ENCODE measurements at places on chromosomes 3 and 15.

DNA sequence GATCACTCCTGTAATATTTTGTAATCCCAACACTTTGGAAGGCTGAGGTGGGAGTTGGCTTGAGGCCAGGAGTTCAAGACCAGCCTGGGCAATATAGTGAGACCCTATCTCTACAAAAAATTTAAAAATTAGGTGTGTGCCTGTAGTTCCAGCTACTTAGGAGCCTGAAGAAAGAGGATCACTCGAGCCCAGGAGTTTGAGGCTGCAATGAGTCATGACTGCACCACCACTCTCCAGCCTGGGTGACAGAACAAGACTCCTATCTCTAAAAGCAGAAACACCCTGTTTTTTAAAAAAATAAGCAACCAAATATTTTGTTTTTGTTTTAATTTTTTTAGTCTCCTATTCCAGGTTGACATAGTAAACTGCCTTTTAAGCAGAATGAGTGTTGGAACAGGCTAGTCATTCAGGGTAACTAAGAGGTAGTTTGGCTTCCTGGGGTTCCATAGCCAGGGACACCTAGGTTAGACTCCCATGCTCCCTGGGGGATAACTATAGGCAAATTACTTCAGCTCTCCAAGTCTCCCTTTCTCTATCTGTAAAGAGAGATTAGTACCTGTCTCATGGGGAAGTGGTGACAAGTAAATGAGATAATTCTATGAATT lies 114.6 kb upstream of the C15orf61 start:
- DNase-seq = no peak

- DNase-seq = no peak
These were observed 245.0 kb downstream of the UACA start for GRCh38 chr15:70518201-70519003.

DNA sequence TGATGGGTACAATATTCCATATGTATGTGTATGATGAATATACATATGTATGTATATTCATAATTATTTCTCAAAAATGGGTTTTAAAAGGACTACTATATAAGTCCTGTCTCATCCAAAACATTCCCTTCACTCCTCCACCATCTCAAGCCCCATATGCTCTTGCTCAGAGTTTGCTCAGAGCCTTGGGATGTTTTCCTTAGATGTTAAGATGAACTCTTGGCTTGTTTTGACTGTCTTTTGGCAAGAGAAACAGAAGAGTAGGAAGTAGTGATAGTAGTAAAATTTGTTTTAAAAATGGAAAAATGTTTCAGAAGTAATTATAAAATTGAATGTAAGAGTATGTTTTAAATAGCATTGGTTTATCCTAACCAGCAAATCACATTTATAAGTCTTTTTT lies 6.2 kb upstream of the EPHA3 start:
- DNase-seq = no peak

- no peak for DNase-seq
These were observed 21.5 kb upstream of the SNRPA1 start for GRCh38 chr15:101316529-101316928.
